ENCODE measurements at places on chromosomes 12 and 14.

DNA sequence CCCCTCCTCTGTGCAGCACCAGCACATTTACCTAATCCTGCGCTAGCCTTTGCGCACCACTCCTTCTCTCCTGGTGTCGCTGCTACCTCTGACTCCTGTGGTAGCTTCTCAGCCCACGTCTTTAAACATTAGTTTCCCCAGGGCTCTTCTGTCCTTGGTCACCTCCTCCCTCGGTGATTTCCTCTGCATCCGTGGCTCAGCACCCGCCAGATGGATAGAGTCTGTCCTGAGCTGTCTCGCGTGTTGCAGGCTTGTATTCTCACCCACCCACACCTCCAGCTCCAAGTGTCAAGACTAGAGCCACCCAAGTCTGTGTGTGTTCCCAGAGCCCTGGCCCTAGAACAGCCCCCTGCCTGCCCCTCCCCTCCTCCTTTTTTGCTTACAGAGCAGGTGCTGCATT is 83.2 kb downstream of the EML1 start:
- no peak for DNase-seq

GRCh38 chr12:110581931-110582275 is 1.2 kb downstream of the PPTC7 start:
- DNase-seq, result no peak

DNA sequence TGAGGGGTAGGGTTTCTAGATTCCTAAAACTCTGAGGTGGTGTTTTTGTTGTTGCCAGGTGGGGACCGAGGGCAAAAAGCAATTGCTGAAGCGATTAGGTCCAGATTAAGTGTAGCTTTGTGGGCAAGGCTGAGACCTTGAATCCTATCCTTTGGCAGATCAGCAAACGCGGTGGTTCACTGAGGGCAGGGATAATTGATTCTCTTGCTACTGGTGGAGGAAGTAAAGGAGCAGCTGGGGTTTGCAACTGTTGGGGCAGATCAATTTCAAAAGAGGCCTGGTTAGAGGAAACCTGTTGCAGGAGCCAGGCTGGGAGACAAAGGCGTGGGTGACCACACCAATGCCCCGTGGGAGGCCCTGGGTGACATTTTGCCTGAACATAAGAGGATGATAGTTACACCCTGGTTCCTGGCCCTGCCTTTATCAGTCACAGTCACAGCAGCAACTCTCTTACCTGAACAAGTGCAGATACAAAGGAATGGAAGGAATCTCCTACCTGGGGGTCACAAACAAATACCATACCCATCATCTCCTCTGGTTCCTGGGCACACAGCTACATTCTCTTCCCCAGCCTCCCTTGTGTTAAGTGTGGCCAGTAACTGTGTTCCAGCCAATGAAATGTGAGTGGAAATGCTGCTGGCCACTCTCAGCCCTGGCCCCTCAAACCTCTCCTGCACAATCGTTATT is 43.3 kb upstream of the RASSF3 start:
- DNase-seq, result no peak

DNA sequence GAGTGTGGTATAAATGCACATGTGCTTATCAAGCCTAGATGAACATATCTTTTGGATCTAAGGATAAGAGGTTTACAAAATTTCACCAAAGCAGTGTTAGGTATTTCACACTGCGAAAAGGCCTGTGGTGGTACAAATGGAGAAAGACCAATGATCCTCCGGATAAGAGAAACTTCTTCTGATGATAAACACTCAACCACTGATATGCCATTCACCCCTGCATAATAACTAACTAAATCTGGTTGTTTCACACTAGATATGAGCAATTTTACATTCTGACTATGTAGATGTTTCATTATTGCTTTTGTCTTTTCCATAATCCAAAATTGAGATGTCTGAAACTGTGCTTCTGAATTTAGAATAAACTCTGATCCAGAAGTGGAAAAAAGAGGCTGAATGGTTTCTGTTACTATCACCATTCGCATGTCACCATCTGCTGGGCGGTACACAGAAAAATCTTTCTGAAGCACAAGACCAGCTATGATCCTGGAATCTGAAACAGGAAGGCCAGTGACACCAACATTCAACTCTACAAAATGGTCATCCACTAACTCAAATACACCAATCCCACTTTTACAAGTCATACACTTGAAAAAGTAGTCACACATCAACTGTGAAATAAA is 1.3 kb downstream of the BBS10 start:
- no peak for DNase-seq

DNA sequence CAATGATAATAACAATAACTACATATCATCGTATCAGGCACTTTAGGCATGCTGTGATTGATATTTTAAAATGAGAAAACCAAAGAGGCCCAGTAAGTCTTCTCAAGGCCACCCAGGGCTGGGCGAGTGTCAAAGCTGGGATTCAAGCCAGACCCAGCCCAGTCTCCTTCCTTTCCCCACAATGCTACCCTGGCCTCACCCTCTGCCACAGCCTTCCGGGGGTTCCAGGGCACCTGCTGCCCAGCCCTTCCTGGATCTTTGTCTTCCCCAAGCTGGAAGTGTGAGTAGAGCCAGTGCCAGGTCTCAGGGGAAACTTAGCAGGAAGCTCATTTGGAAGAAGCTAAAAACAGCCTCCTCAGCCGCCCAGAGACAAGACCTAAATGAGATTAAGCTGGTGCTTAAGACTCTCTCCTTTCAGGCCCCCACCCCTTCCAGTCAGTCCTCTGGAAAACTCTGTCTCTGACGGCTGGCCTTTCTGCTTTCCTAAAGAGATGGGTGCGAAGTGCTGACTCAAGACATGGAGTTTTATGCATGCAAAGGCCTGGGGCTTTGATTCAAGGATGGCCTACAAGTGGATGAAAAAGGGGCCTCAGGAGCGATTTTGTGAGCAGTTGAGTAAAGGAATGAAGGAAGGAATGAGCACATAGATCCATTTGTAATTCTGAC is 184.2 kb downstream of the KCNA5 start:
- DNase-seq, result no peak

- DNase-seq, result no peak
These were observed 233.8 kb upstream of the SEL1L start for GRCh38 chr14:81767266-81767995.
